A549 treated with CpdA at 1 μM for 4 hours (cell line): ENCODE measurements at places on chromosomes 1 and 21. TPM values are rescaled to one million over a fixed set of nuclear protein-coding genes. Genes with fewer than 3 reads are reported as not detected.

LEPR gene
- total RNA-seq, result 1.9 to 2.9 TPM (median 2.9 TPM) in 5 replicates

EPHA2 gene
- total RNA-seq, result 104 to 139 TPM (median 130 TPM) in 5 replicates

ANGPTL1 gene
- not detected in 5 replicates for total RNA-seq

SUSD4 gene
- 0.44 to 1.1 TPM (median 0.82 TPM) in 5 replicates for total RNA-seq

CNR2 gene
- not detected in 5 replicates for total RNA-seq

CASZ1 gene
- 1.7 to 2.5 TPM (median 1.8 TPM) in 5 replicates for total RNA-seq

ELF3 gene
- total RNA-seq, result 234 to 285 TPM (median 265 TPM) in 5 replicates

FCGR3A gene
- total RNA-seq, result not detected in 5 replicates

KLF17 gene
- total RNA-seq, result 0.27 to 0.43 TPM (median 0.42 TPM) in 5 replicates

LAMC1 gene
- total RNA-seq, result 87.7 to 136 TPM (median 106 TPM) in 5 replicates

PADI2 gene
- total RNA-seq, result 1.2 to 1.4 TPM (median 1.3 TPM) in 5 replicates

TBX19 gene
- total RNA-seq, result 0.49 to 0.96 TPM (median 0.87 TPM) in 5 replicates

LCE1C gene
- not detected in 5 replicates for total RNA-seq

CHRNB2 gene
- total RNA-seq, result 0.34 to 0.58 TPM (median 0.38 TPM) in 5 replicates

SELE gene
- not detected in 5 replicates for total RNA-seq

CLIC6 gene
- 0.04 to 0.16 TPM (median 0.05 TPM) in 4 of 5 replicates, not detected in the other for total RNA-seq

APOBEC4 gene
- total RNA-seq, result not detected in 5 replicates

CMPK1 gene
- 58.3 to 75.1 TPM (median 64.5 TPM) in 5 replicates for total RNA-seq

HEYL gene
- total RNA-seq, result 2.3 to 3.3 TPM (median 3.0 TPM) in 5 replicates

REN gene
- not detected in 5 replicates for total RNA-seq

OR2M3 gene
- not detected in 5 replicates for total RNA-seq

CYYR1 gene
- total RNA-seq, result not detected in 5 replicates

ANKRD13C gene
- total RNA-seq, result 7.5 to 10.3 TPM (median 7.7 TPM) in 5 replicates

LENEP gene
- total RNA-seq, result not detected in 5 replicates

ATP1B1 gene
- 230 to 281 TPM (median 243 TPM) in 5 replicates for total RNA-seq

USP33 gene
- 16.7 to 20.1 TPM (median 19.2 TPM) in 5 replicates for total RNA-seq
